ENCODE measurements at places on chromosomes 5 and 9. TPM values are rescaled to one million over a fixed set of nuclear protein-coding genes. Genes with fewer than 3 reads are reported as not detected.

The CAMK2A gene
- polyA plus RNA-seq, result 15.4 TPM

The PDLIM4 gene
- 35.0 TPM for polyA plus RNA-seq

The EFNA5 gene
- polyA plus RNA-seq, result 4.5 TPM

The IFNA2 gene
- polyA plus RNA-seq, result not detected

The FAM13B gene
- polyA plus RNA-seq, result 11.2 TPM

The LCN1 gene
- not detected for polyA plus RNA-seq

The NR2F1-AS1 gene
- 10.3 TPM for polyA plus RNA-seq

The ADAMTS13 gene
- 4.6 TPM for polyA plus RNA-seq

The TMEFF1 gene
- 0.02 TPM for polyA plus RNA-seq

The MELK gene
- polyA plus RNA-seq, result 0.09 TPM

The OR13J1 gene
- not detected for polyA plus RNA-seq

DNA sequence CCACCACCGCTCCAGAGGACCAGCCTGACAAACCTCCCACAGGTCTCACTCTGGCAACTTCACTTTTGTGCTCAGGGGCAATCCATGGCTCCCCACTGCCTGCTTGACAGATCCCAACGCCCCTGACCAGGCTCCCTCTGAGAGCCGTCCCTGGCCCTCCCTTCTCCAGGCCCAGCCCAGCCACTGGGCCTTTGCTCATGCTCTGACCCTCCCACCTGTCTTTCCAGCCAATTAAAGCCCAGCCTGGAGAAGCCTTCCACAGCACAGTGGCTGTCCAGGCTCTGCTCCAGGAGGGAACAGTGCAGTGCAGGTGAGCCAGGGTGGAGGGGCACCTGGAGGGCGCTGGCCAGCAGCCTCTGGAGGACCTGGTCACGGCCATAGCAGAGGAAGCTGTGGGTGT is 3.3 kb downstream of the ENTPD2 start:
- DNase-seq, result no peak

- DNase-seq, result no peak
Measured at GRCh38 chr5:61347080-61347479, 15.0 kb downstream of the ZSWIM6 start.

DNA sequence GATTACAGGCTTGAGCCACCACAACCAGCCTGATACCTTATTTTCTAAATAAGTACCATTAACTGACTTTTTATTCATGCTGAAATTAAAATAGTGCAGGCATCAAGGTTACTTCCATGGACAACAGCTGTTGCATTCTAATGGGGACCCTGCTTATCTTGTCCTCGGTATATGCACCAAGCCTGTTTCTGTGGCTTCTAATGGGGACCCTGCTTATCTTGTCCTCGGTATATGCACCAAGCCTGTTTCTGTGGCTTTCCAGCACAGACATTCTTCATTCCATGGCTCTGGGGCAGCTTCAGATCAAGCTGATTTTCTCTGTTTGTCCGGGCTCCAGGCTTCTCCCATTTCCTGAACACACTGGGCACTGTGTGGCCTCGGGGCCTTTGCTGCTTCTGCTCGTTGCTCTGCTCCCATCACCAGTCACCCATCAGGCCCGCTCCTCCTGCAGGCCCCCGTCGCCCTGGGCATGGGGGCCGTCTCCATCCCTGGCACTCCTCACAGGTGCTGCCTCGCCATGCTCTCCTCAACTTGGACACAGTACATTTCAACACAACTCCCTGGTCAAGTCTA is 30.7 kb downstream of the ZNF354A start:
- DNase-seq, result no peak

DNA sequence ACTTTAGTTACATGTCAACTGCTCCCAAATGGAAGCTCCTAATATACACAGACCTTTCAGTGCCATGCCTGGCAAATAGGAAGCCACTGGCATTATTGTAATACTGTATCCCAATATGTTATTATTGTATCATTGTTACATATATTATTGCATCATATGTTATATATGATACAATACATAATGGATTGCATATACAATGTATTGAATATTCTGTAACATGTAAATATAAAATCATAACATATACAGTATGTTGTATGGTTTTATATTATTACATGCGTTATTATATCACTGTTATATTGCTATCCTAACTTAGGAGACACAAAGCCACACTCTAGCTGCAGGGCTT is 38.5 kb downstream of the RAPGEF1 start:
- DNase-seq, result no peak

GRCh38 chr5:32311404-32312196 is 1.1 kb downstream of the MTMR12 start:
- DNase-seq, result no peak

- DNase-seq, result no peak
Measured at GRCh38 chr5:19179571-19179970, 808.4 kb downstream of the CDH18 start.

DNA sequence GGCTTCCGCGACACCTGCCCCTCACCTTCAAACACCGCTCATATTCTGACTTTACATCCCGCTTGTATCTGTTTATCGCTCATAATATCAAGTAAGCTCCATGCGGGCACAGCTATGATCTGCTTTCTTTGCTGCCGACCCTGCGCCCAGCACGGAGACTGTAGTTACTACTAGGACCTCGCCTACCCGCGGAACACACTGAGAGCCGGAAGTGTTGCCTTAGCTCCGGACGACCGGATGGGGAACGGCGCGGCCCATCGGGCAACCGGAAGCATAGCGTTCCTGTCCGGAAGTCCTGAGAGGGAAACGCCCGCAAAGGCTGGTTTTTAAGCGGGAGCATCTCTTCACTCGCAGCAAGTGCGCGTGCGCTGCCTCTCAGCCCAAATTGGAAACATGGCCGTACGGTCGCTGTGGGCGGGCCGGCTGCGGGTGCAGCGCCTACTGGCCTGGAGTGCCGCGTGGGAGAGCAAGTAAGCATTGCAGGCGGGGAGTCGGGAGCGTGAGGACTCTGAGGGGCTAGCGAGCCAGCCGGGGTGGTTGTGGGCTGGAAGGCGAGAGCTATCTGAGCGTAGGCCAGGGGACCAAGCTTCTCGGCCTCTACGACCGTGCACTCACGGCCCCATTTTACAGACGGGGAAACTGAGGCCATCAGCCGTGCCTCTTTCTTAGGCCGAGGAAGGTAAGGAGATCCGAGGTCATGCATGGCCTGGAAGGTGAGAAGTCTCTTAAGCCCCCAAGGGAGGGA is at the start of gene GRPEL2:
TSS of gene GRPEL2 (plus strand) at position 353 of the 745 bp plus-strand sequence. CDS start at position 394, 41 bp downstream.
- peak; percentile 98 for DNase-seq

- DNase-seq, result no peak
Measured at GRCh38 chr5:39376293-39376714, 12.0 kb upstream of the C9 start.

DNA sequence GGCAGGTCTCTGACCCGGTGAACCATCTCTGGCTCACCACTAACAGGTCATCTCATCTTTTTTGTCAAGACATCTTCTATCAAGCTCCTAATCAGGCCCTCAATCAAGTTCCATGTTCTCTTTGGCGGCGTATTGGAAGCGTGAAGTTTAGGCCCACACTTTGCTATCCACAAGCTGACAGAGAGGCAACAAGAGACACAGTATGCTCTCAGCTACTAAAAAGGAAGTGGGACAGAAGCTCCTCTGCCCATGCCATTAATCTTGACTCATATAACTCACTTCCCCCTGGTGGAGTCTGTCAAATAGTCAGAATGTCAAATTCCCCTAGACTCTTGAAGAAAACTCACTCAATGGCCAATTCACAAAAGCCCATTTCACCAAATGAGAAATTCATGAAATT is 77.6 kb upstream of the TMC1 start:
- DNase-seq, result no peak

- DNase-seq, result no peak
Measured at GRCh38 chr9:75185585-75186170, 97.4 kb downstream of the OSTF1 start.

DNA sequence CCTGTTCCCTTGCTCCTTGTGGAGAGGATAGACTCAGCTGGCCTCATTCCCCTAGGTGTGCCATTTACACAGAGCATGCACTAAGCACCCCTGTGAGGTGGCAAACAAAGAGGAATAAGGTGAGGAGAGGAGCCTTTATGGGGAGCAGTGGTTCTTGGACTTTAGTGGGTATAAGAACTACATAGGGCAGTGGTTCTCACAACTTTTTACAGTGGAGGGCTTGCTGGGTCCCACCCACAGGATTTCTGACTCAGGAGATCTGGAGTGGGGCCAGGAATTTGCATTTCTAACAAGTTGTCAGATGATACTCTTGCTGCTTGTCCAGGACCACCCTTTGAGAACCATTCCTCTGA is 42.0 kb downstream of the CSF1R start:
- no peak for DNase-seq

GRCh38 chr5:101782352-101783103 is 513.6 kb downstream of the SLCO4C1 start:
- no peak for DNase-seq

- no peak for DNase-seq
Measured at GRCh38 chr5:89313044-89313443, 430.1 kb upstream of the MEF2C start.

- DNase-seq, result no peak
Measured at GRCh38 chr5:109884676-109885075, 194.9 kb downstream of the MAN2A1 start.

- no peak for DNase-seq
Measured at GRCh38 chr5:37814699-37815098, 25.1 kb downstream of the GDNF start.

- no peak for DNase-seq
Measured at GRCh38 chr5:126956991-126957390, 73.4 kb downstream of the MARCHF3 start.

- DNase-seq, result peak; percentile 86
Measured at GRCh38 chr9:124011460-124012301, at the start of gene LHX2. LHX2 (plus strand) TSS chr9:124011768; CDS start chr9:124012349, 581 bp downstream.
